Activated CD4-positive, alpha-beta T cell treated with anti-CD3 and anti-CD28 coated beads, Interleukin-2, amount 10 ng/mL, durations not matched to agents 24 days and 14 days (primary cell): ENCODE measurements at places on chromosomes 4 and X. TPM values are rescaled to one million over a fixed set of nuclear protein-coding genes. Genes with fewer than 3 reads are reported as not detected.

DNA sequence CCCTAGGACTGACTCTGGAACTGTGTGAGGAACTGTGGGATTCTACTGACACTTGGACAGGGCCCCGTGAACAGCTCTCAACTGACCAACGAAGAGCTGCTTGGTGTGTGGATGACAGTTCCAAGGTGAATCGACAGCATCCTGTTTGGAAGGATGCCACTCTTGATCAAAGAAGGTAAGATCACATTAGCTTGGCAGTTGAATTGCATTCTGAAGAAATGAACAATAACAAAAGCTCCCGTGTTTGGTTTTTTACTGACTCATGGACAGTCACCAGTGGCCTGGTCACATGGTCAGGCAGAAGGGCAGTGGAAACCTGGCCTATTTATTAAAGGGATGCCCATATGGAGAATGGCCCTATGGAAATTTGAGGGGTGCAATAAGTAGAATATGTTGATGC is 33.1 kb upstream of the GPR34 start:
- no peaks in the 10 kb centered on the region for H3K27me3 ChIP-seq
- H3K36me3 ChIP-seq, result peaks cover 46% of the 10 kb centered on the region
- peaks cover 6% of the 10 kb centered on the region for H3K4me1 ChIP-seq
- no peak overlapping the region for H3K27ac ChIP-seq
- H3K4me3 ChIP-seq, result no peak overlapping the region

DNA sequence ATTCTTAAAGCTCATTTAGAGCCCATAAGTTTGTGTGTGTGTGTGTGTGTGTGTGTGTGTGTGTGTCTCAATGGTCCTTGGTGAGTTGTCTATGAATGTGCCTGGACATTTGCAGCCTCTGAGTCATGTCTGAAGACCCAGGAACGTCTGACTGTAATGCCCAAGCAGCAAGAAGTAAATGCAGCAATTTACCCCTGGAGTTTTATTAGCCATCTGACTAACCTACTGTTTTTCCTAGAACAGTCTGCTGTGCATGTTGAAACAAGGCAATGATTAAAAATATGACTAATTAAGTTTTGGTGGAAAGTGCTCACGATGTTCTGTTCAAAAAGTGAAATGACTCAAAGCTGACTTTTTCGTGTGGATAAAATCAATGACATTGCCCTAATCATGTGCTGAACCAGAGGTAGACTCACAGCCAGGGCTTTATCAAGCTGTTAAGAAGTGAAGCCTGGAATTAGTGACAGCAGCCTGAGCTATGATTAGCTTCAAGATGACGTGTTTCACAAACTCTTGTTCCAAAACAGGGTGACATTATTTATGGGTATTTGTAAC is 201.6 kb downstream of the CPE start:
- H3K4me3 ChIP-seq, result no peak overlapping the region
- no peak for DNase-seq
- peaks cover 8% of the 10 kb centered on the region for H3K4me1 ChIP-seq
- no peaks in the 10 kb centered on the region for H3K27me3 ChIP-seq
- H3K27ac ChIP-seq, result peak overlapping the region; percentile 50
- H3K36me3 ChIP-seq, result no peaks in the 10 kb centered on the region

DNA sequence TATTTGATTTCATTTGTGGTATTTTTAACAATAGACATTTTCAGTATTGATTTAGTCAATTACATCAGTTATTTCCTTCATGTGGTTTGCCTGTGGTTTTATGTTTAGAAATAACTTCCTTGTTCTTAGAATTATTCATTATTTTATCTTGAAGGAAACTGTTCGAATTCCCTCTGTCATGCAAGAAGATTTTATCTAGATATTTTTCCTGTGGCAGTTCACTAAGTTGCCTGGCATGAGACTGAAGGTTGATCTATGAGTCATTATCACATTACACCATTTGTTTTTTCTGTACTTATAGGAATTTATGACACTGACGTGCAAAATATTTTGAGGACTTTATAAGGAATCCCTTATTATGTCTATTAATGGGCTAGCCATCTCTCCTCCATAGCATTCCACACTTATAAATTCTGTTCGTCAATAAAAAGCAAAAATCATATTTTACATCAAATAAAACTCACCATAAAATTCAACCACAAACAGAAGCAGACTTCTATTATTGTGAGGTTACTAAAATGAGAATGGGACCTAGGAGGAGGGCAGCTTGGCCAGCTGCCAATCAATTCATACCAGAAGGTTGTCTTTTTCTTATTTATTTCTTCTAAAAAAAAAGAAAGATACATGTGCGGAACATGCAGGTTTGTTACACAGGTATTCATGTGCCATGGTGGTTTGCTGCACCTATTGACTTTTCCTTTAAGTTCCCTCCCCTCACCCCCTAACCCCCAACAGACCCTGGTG is 179.0 kb downstream of the KCNIP4 start:
- peaks cover 3% of the 10 kb centered on the region for H3K4me1 ChIP-seq
- no peak overlapping the region for H3K4me3 ChIP-seq
- DNase-seq, result no peak
- H3K36me3 ChIP-seq, result no peaks in the 10 kb centered on the region

GRCh38 chr4:21949073-21949457 is 493 bp upstream of the KCNIP4 start:
- no peak overlapping the region for H3K27ac ChIP-seq
- no peak overlapping the region for H3K4me3 ChIP-seq
- no peak for DNase-seq
- H3K4me1 ChIP-seq, result no peaks in the 10 kb centered on the region
- H3K36me3 ChIP-seq, result no peaks in the 10 kb centered on the region

DNA sequence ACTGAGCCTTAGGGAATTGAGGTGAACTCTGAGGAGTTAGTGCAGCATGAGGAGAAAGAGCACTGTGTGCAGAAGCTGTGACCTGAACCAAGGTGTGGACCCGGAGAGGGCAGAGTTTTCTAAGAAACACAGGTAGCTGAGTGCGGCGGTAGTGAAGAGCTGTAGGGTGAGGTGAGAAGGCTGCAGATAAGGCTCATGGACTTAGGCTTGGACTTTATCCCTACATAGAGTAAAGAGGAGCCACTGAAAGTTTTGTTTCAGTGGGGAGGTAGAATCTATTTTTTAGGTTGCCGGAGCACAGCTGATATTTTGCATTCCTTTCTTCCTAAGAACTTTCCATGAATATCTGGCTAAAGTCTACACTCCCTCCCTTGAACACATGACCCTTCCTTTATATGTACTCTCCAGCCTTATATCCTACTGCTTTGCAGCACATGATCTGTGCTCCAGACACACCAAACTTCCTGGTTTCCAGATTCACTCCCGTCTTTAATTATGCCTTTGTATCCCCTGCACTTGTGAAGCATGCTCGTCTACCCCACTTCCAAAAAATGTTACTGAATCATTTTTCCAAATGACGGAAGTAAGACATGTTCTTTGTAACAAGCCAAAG is 10.6 kb upstream of the PGRMC2 start:
- no peak for DNase-seq
- H3K27me3 ChIP-seq, result no peaks in the 10 kb centered on the region
- no peak overlapping the region for H3K27ac ChIP-seq
- no peak overlapping the region for H3K4me3 ChIP-seq
- H3K4me1 ChIP-seq, result no peaks in the 10 kb centered on the region

Gene RTL5
- 0.19 and 0.21 TPM in 2 replicates for total RNA-seq

Gene ADH1B
- total RNA-seq, result not detected in 2 replicates

DNA sequence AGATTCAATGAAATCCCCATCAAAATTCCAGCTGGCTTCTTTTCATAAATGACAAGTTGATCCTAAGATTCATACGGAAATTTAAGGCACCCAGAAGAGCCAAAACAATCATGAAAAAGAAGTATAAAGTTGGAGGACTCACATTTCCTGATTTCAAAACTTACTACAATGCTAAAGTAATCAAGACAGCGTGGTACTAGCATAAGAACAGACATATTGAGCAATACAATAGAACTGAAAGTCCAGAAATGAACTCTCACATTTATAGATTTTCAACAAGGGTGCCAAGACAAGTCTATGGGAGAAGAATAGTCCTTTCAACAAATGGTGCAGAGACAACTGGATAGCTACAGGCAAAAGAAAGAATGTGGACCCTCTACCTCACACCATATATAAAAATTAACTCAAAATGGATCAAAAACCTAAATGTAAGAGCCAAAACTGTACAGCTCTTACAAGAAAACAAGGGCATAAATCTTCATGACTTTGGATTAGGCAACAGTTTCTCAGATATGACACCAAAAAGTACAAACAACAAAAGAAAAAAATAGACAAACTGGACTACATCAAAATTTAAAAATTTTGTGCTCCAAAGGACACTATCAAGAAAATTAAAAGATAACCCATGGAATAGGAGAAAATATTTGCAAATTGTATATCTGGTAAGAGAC is 28.5 kb downstream of the SASH3 start:
- no peak overlapping the region for H3K27ac ChIP-seq
- no peak for DNase-seq
- H3K36me3 ChIP-seq, result peaks cover 38% of the 10 kb centered on the region
- H3K4me1 ChIP-seq, result peaks cover 17% of the 10 kb centered on the region

DNA sequence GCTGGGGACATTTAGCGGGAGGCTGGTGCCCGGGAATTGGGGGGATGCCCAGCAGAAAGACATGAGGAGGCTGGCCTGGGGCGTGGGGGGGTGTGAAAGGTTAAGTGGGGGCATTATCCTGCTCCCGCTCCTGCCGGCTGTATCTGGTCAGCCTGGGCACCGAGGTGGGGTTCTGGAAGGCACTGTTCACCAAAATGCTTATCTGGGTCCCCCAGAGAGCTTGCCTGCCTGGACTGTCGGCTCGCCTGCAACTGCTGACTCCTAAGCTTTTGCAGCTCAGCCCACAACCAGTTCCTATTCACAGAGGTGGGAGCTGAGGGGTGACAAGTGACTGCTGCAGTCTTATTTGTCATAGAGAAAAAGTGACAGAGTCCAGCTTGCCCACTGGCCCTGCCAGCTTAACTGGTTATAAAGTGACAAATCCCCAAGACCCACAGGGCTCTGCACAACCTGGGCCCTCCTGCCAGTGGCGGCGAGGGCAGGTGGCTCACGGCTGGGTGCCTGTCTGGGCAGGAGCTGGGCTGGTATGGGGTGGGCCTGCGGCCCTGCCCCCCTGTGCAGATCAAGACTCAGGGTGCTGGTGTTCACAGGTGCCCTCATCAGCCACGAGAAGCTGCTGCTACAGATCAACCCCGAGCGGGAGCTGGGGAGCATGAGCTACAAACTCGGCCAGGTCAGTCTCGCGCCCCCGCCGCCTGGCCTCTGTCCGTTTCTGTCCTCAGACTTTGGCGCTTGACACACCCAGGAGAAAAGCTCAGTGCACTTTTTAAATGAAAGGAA is 23.7 kb upstream of the MSANTD1 start:
- no peak overlapping the region for H3K4me3 ChIP-seq
- H3K4me1 ChIP-seq, result no peaks in the 10 kb centered on the region
- H3K27ac ChIP-seq, result no peak overlapping the region
- no peak for DNase-seq
- peaks cover 49% of the 10 kb centered on the region for H3K36me3 ChIP-seq
- no peaks in the 10 kb centered on the region for H3K27me3 ChIP-seq

GRCh38 chrX:20506739-20507138 is 240.0 kb upstream of the RPS6KA3 start:
- no peak overlapping the region for H3K27ac ChIP-seq
- peak; percentile 26 for DNase-seq
- peaks cover 6% of the 10 kb centered on the region for H3K4me1 ChIP-seq
- H3K36me3 ChIP-seq, result peaks cover 3% of the 10 kb centered on the region
- H3K27me3 ChIP-seq, result peaks cover 38% of the 10 kb centered on the region
- no peak overlapping the region for H3K4me3 ChIP-seq

Gene ELMOD2
- 10.5 and 12.3 TPM in 2 replicates for total RNA-seq

GRCh38 chr4:37223732-37224131 is 20.8 kb upstream of the NWD2 start:
- no peaks in the 10 kb centered on the region for H3K27me3 ChIP-seq
- DNase-seq, result no peak
- no peaks in the 10 kb centered on the region for H3K36me3 ChIP-seq
- H3K4me1 ChIP-seq, result no peaks in the 10 kb centered on the region
- no peak overlapping the region for H3K27ac ChIP-seq

GRCh38 chr4:86338989-86339388 is 20.9 kb downstream of the MAPK10 start:
- H3K27me3 ChIP-seq, result no peaks in the 10 kb centered on the region
- no peaks in the 10 kb centered on the region for H3K4me1 ChIP-seq
- no peak for DNase-seq
- H3K36me3 ChIP-seq, result no peaks in the 10 kb centered on the region
- H3K27ac ChIP-seq, result no peak overlapping the region
- no peak overlapping the region for H3K4me3 ChIP-seq

Gene SYTL4
- not detected in 2 replicates for total RNA-seq

Gene KLB
- not detected in 2 replicates for total RNA-seq

Gene GPRIN3
- total RNA-seq, result 26.2 and 26.8 TPM in 2 replicates

- no peak for DNase-seq
- H3K27ac ChIP-seq, result no peak overlapping the region
- no peaks in the 10 kb centered on the region for H3K36me3 ChIP-seq
- no peaks in the 10 kb centered on the region for H3K27me3 ChIP-seq
Measured at GRCh38 chrX:125398959-125399440, 79.3 kb downstream of the TEX13C start.

DNA sequence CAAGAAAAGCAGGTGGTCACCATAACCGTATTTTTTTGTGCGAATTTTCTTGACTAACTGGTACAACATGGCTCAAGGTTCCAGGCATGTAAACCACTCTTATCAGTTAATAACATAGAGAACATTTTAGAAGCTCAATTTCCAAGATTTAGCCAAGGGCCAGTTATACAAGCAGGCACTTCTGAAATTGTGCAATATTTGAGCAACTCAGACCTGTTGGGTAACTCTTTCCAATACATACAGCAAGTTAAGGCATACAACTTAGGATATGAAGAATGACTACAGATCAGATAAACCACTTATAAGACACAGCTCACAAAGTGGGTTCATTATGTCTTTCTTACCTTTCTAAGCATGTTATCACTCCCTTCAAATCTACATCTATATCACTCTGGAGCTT is 43.9 kb downstream of the ZNF280C start:
- H3K4me1 ChIP-seq, result no peaks in the 10 kb centered on the region
- no peak overlapping the region for H3K27ac ChIP-seq
- no peak for DNase-seq
- no peak overlapping the region for H3K4me3 ChIP-seq

Gene TCP11X2
- not detected in 2 replicates for total RNA-seq

DNA sequence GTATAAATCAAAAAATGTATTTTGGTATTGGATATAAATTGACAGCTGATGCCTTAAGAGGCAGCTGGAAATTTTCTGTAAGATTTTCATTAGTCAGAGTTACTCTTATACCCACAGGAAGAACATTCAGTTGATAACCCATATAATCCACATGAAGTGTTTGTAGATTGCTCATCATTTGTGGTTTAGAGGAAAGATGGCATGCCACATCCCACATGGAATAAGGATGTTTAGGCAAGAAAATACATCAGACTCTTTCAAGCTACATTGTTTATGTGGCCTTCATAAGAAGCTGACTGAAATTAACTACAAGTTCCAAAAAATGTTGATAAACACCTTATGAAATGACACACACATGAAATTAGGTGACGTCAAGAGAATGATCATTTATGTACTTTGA is 56.6 kb downstream of the AREG start:
- no peak overlapping the region for H3K27ac ChIP-seq
- no peaks in the 10 kb centered on the region for H3K4me1 ChIP-seq
- DNase-seq, result no peak
- no peaks in the 10 kb centered on the region for H3K36me3 ChIP-seq
- H3K4me3 ChIP-seq, result no peak overlapping the region
